ENCODE measurements at places on chromosomes 7 and 10. TPM values are rescaled to one million over a fixed set of nuclear protein-coding genes. Genes with fewer than 3 reads are reported as not detected.

- no peaks in the 10 kb centered on the region for H3K36me3 ChIP-seq
- H3K4me3 ChIP-seq = no peak overlapping the region
- no peak overlapping the region for H3K27ac ChIP-seq
Measured at GRCh38 chr7:15802425-15802824, 115.9 kb upstream of the MEOX2 start.

GRCh38 chr7:142488842-142489241, 231.0 kb upstream of the PRSS58 start:
- no peak overlapping the region for H3K27ac ChIP-seq
- no peak for DNase-seq
- H3K4me1 ChIP-seq = peaks cover 9% of the 10 kb centered on the region

- H3K4me3 ChIP-seq = no peak overlapping the region
- H3K4me1 ChIP-seq = peaks cover 5% of the 10 kb centered on the region
- no peaks in the 10 kb centered on the region for H3K27me3 ChIP-seq
- no peak for DNase-seq
Measured at GRCh38 chr7:101952355-101953247, 135.2 kb downstream of the CUX1 start.

DNA sequence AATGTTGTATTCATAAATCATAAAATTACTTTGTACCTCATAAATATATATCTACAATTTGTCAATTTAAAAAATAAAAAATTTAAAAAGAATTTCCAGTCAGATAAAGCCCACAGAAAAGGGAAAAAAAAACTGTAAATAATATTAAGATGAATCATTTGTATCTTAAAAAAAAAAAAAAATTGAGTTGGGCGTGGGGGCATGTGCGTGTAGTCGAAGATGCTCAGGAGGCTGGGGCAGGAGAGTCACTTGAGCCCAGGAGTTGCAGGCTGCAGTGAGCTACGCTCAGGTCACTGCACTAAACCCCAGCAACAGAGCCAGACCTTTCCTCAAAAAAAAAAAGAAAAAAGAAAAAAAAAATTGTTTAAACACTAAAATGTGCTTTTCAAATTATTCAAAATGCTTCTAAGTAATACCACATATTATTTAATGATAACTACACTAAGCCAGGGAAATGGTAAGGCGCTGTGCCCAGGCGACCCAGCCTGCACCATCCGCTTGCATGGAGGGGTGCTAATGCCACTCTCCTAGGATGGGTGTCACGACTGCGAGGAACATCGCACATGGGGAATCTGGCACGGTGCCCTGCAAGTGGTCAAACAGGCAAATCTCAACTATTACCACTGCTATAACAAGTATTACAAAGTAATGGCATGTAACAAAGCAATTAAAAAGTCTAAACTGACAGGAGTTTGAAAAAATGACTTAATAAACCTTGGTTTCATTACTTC, 15.4 kb downstream of the GLUD1 start:
- DNase-seq = no peak
- peaks cover 10% of the 10 kb centered on the region for H3K4me1 ChIP-seq
- no peak overlapping the region for H3K4me3 ChIP-seq
- H3K36me3 ChIP-seq = peaks cover 14% of the 10 kb centered on the region

- no peak for DNase-seq
- no peak overlapping the region for H3K27ac ChIP-seq
- H3K4me3 ChIP-seq = no peak overlapping the region
- peaks cover 85% of the 10 kb centered on the region for H3K36me3 ChIP-seq
Measured at GRCh38 chr10:125761961-125762360, 13.7 kb downstream of the MMP21 start.

Gene GPR15LG
- total RNA-seq = not detected

Gene SLIT1
- 0.30 TPM for total RNA-seq

Gene SPDYE2B
- not detected for total RNA-seq

Gene NPY4R
- total RNA-seq = not detected

DNA sequence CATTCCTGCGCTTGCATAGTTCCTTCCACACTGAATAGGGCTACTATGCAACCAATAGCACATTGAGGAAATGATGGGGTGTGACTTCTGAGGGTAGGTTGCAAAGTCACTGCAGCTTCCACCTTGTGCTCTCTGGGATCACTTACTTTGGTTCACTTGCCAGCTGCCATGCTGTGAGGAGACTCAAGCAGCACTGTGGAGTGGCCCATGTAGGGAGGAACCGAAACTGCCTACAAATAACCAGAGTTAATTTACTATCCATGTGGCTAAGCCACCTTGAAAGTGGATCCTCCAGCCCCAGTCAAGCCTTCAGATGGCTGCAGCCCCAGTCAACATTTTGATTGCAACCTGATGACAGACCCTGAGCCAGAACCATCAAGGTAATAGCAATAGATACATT, 64.3 kb downstream of the FAM204A start:
- H3K27me3 ChIP-seq = peaks cover 7% of the 10 kb centered on the region
- H3K36me3 ChIP-seq = no peaks in the 10 kb centered on the region
- H3K27ac ChIP-seq = no peak overlapping the region
- DNase-seq = no peak

Gene GSDME
- 0.19 TPM for total RNA-seq

Measured in CD4-positive, alpha-beta T cell (primary cell).